ENCODE measurements at places on chromosomes 7 and 10.
A peak's percentile ranks its signal among the peaks of the same experiment; 100 is the strongest.

DNA sequence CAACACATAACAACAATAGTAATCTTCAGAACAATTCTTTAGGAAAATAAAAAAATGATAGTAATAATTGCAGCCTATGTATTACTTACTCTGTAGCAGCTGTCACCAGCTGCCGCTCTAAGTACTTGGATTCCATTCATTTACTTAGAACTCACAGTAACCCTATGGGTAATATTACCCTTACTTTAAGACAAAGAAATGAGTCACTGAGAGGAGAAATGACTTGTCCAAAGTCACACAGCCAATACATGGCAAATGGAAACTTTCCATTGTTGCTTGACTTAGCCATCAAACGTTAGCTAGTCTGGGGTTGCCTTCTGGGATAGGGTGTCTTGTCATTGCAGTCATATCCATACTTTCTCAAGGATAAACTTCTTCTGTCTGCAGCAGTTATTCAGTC, 3.6 kb downstream of the CCNY start:
- DNase-seq = no peak

GRCh38 chr7:31633467-31633866, 53.5 kb upstream of the PPP1R17 start:
- DNase-seq = no peak

DNA sequence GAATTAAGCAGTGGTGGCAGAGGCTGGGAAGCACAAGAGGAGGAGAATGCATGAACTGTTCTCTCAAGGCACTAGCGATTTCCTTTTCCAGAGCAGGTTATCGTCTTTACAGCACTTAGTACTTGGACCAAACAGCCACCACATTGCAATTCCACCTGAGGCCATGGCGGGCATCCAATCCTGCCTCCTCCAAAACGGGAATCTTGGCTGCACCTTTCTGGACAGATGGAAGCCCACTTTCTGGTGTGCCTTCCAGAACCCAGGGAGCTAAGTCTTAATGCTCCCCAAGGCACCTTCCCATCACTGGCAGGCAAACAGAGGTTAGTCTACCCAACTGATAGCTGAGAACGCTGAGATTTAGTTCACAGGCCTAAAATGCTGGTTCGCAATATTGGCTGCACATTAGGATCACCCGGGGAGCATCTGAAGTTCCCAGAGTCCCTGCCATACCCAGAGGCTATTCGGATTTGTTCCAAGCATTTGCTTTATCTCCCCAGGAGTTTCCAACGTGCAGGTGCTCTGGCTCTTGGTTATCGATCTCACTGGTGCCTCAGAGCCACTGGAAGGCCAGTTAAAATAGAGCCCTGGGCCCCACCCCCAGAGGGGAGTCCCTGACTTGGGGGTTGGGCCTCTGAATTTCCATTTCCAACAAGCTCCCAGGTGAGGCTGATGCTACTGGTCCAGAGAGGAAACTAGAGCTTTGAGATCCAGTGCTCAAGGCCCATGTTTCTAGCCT, 62.2 kb downstream of the KCNMA1 start:
- DNase-seq = no peak

DNA sequence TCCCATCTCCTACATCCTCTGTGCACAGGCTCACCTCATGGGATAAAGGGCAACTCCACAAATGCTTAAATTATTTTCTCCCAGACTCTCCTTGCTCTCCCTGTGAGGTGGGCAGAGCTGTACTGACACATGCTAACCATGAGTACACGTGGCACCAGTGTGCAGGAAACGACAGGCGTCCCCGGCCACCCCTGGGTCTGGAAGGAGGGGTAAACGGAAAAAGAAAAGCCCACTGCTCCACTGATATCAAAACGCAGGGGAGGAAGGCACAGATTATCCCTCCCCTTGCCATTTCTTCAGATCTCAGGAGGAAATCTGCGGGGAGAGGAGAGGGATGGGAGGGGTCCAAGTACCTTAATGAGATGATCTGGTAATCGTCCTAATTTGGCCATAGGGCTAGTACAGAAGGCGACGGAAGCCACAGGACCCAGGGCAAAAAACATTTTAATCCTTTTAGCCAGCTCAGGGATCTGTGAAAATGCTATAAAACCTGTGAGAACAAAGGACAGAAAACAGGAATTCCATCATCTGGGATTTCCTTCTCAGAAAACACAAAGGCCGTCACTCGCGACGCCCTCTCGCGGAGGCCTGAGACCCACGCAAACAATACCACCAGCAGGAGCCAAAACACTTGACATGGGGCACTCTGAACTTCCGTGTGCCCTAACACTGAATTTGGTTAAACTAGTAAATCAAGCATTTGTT, 17.8 kb upstream of the CH25H start:
- DNase-seq = no peak

- DNase-seq = no peak
Observed at GRCh38 chr10:62130948-62131347, 137.7 kb downstream of the RTKN2 start.

GRCh38 chr7:37367010-37367409, 81.7 kb downstream of the ELMO1 start:
- no peak for DNase-seq

GRCh38 chr7:17613338-17614041, 315.0 kb downstream of the AHR start:
- DNase-seq = no peak

DNA sequence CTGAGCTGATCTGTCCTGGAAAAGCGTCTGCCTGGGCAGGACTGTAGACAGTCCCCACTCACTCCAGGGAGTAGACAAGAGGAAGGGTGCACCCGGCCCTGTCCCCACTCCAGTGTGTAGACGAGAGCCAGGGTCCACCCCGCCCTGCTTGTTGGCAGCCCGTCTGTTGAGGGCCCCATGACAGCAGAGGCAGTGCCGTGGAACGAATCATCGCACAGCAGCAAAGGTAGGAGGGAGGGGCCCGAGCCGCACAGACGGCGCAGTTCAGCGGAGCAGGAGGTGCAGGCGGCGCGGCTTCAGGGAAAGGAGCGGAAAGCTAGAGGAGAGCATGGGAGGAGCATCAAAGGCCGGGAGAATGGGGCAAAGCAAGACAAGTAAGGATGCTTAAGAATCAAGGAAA, 93.0 kb downstream of the DYNC2I1 start:
- no peak for DNase-seq

DNA sequence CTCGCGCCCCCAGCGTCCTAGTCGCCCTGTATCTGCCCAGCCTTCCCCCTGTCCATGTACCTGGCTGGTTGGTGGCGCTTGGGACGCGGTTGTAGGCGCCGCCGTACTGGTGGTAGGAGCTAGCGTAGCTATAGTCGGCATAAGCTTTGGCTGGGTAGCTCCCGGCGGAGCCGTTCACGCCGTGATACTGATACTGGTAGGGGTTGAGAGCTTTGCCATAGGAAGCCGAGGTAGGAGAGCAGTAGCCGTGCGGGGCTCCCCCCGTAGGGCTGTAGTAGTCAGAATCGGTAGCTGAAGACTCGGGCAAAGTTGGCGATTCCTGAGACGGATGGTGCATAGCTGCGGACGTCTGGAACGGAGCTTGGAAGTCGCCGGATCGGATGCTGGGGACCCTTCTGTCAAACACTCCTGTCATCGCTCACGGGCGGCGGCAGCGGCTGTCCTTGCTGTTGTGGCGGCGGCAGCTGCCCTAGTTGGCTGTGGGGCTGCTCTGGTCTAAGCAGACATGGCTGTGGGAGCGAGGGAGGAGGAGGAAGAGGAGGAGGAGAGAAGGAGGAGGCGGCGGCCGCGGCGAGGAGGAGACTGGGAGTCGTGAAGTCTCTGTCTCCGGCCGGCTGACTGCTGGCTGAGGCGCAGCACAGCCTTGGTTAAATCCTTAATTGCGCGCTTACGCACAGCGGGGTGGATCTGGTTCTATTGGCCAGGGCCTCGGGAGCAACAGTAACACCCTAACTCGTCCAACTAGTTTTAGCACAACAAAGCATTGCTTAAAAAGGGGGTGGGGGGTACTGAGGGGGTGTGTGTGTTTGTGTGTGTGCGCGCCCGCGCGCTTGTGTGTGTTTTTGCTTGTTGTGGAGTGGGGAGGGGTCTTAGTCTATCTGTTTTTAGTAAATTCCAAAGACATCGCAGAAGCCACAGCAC, at the start of gene DLX5:
Gene DLX5, minus strand, starts transcription at position 623 of the 921 bp plus-strand sequence. Its CDS starts 208 bp downstream, at position 415.
- DNase-seq = peak; percentile 97

- DNase-seq = no peak
Observed at GRCh38 chr10:60916025-60916424, 28.0 kb downstream of the RHOBTB1 start.

GRCh38 chr7:87530126-87530525, 54.6 kb upstream of the ABCB4 start:
- DNase-seq = no peak

All from NCI-H2081 (cell line).